ENCODE measurements at places on chromosomes 3 and 15. TPM values are rescaled to one million over a fixed set of nuclear protein-coding genes. Genes with fewer than 3 reads are reported as not detected.

PRTG gene
- polyA plus RNA-seq = 3.0 TPM

PFN2 gene
- 820 TPM for polyA plus RNA-seq

MYZAP gene
- 3.0 TPM for polyA plus RNA-seq

SSUH2 gene
- polyA plus RNA-seq = 1.6 TPM

PLA2G4E gene
- not detected for polyA plus RNA-seq

GOLGA8J gene
- polyA plus RNA-seq = 2.5 TPM

GOLGA6A gene
- polyA plus RNA-seq = not detected

DPPA2 gene
- polyA plus RNA-seq = not detected

Measured in spinal cord (tissue), 10 donors.